GM13976 (cell line): ENCODE measurements at places on chromosomes 7 and 10.
A peak's percentile ranks its signal among the peaks of the same experiment; 100 is the strongest.

- no peak for DNase-seq
These were observed 242.8 kb downstream of the MGMT start for GRCh38 chr10:129709627-129710509.

DNA sequence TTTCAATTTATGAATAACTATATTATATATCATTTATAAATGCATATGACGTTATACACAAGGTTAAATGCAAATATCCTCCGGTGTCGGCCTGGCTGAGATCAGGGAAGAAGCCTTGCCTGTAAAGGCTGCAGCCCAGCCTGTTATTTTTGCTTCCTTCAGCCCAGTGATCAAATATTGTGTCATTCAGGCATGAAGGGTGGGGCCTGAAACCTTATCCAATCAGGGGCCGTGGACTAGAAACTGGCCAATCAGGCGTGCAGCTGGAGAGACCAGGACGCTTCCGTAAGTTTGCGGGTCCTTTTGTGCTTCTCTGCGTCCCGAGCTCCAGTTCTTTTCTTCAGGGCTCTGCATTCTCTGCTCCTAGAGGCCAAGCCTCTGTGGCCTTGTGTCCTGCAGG, at the start of gene ZNF722:
Gene ZNF722 (plus strand): TSS at position 301 of the 400 bp plus-strand sequence. CDS start 113 bp downstream, outside the sequence.
- no peak for DNase-seq

DNA sequence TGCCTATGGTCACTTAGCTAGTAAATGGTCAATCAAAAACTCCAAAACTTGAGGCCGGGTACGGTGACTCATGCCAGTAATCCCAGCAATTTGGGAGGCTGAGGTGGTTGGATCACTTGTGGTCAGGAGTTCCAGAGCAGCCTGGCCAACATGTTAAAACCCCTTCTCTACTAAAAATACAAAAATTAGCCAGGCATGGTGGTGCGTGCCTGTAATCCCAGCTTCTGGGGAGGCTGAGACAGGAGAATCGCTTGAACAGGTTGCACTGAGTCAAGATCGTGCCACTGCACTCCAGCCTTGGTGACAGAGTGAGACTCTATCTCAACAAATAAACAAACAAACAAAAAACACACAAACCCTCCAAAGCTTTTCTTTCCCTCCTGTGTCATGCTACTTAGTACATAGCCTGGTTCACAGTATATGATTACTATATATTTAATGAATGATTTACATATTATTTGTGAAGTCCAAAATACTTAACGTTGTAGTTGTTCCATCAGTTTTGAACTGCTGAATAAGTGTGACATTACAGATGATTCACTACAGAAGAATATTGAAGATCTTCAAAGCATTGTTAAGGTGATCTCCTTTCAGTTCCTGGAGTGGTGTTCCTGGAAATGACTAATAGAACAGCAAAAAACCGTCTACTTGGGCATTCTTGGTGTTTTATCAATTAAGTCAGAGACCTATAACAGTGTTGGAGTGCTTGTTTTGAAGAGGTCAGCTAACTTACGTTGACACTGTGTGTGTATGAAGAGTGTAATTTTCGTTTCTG, 72.9 kb downstream of the ADK start:
- DNase-seq, result no peak

- no peak for DNase-seq
These were observed 729 bp downstream of the HOGA1 start for GRCh38 chr10:97584798-97585438.

DNA sequence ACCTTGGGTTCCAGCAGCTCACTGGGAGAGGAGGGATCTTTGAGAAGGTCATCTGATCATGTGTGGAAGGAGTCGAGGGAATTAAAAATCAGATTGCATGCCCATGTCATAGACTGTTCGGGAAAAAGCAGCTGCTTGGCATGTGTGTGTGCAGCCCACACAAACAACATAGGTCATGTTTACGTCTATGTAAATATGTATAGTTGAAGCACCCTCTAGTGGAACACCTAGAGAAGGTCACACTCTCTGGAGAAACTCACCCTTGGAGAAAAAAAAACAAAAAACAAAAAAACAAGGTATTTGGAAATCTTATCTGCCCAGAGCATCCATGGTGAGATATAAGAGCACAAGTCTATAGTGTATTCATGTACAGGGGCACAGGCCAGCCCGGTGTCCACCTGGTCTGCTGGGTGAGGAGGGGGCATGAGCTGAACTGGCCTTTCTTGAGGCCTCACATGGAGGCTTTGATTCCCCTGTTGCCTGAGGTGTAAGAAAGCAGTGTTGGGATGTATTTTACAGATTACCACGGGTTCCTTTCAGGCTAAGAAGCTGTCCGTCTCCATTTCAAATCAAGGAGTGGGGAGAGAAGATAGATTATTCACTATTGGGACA, 98.0 kb downstream of the NPY start:
- peak; percentile 61 for DNase-seq

DNA sequence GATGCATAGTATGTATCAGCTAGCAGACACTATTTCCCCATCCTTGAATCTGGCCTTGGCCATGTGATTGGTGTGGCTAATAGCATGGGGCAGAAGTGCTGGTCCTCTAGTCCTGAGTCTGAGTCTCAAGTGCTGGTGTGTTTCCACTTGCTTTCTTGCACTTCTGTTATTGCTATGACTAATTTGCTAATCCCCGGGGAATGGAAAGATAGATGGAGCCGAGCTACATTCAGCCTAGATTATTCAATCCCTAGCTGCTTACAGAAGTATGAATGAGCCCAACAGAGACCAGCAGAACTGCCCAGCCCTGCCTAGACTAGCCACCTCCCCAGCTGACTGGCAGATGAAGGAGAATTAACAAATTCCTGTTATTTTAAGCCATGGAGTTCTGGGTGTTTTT, 53.2 kb upstream of the SYPL1 start:
- no peak for DNase-seq

- DNase-seq, result no peak
These were observed 99.9 kb downstream of the PTPRN2 start for GRCh38 chr7:158487631-158488151.

GRCh38 chr10:47030191-47030703, 119.0 kb downstream of the PTPN20 start:
- DNase-seq, result no peak

- DNase-seq, result no peak
These were observed 384.7 kb upstream of the NRP1 start for GRCh38 chr10:33719005-33719703.

DNA sequence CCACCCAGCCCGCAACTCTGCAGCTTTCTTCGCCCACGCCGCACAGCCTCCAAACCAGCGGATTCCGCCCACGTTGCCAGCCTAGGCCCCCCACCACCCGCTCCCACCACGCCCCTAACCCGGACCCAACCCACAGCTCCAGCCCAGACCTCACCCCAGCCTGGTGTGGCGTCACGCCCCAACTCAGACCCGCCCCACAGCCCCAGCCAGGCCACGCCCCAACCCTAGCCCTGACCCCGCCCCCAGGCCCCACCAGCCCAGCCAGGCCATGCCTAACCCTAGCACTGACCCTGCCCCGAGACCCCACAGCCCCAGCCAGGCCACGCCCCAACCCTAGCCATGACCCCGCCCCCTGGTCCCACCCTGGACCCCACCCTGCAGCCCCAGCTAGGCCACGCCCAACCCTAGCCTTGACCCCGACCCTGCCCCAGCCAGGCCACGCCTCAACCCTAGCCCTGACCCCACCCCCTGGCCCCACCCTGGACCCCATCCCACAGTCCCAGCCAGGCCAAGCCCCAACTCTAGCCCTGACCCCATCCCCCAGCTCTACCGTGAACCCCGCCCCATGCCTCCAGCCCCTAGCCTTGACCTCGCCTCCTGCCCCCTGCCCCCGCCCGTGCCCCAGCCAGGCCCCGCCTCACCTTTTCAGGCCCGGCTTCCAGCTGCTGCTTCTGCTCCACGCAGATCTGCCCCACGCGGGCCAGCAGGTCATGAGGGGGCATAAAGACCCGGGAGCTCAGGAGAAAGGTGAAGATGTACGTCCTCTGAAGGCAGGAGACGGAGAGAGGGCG, 64.0 kb downstream of the RASGEF1A start:
- DNase-seq, result peak; percentile 82

- DNase-seq, result no peak
These were observed 5.6 kb downstream of the AVL9 start for GRCh38 chr7:32500922-32501341.

GRCh38 chr10:8978100-8978499, 923.6 kb downstream of the GATA3 start:
- DNase-seq, result no peak

GRCh38 chr10:18178854-18179483, 38.7 kb downstream of the CACNB2 start:
- no peak for DNase-seq

GRCh38 chr7:27179503-27180430, 5.3 kb downstream of the HOXA11 start:
- DNase-seq, result peak; percentile 84

DNA sequence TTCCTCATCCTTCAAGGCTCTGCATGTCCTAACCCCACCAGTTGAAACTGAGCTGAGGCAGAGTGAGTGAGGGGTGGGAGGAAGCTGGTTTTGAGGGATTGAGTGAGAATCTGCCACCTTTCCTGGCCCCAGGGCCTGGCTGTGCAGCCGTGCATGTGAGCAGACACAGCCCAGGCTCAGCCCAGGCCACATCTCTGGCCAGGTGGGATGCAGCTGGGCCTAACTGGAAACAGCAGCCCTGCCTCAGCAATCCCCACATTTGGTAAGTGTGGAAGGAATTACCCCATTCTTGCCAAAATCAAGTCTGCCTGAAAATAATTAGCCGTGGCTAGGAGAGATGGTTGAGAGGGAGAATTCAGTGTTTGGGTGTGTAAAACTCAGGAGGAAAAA, 116.6 kb downstream of the NEURL1 start:
- no peak for DNase-seq

DNA sequence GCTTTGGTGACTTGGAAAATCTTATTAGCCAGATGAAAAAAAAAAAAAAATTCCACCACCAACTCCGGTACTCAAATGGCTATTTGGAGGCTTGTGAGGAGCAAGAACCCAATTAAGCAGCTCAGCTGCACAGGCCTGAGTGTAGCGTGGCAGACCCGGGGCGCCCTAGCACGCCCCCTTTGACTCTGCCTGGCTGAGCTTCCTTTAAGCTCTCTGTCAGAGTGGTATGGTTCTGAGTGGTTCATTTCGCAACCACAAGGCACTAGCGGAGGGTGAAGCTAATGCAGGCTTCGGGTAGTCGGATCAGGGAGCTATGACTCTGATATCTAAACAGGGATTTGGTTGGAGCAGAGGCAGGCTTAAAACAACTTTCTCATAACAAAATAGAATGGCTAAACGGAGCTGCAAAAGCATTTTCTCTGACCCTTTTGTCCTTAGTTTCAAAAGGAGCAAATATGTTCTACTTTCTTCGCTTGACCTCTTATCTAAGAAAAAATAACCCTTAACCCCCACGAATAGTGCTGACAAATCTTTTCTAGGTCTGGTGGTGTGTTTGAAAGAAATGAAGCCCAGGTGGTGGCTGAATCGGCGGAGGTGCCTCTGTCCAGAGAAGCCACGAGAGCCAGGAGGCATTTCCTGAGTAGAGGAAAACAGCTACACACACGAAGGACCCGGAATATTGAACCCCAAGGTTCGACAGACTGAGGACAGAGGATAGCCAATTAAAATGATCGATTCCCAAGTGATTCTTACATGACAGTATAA, 285.4 kb upstream of the GLI3 start:
- no peak for DNase-seq

- peak; percentile 39 for DNase-seq
These were observed 167.0 kb downstream of the SFMBT2 start for GRCh38 chr10:7243873-7244272.

GRCh38 chr10:22319547-22319979, 1.3 kb upstream of the BMI1 start:
- no peak for DNase-seq

GRCh38 chr7:157497367-157497743, 160.6 kb downstream of the DNAJB6 start:
- no peak for DNase-seq

GRCh38 chr7:149353739-149354504, 91.9 kb downstream of the ZNF783 start:
- DNase-seq, result no peak

GRCh38 chr10:87632454-87632853, 27.2 kb upstream of the PAPSS2 start:
- no peak for DNase-seq

DNA sequence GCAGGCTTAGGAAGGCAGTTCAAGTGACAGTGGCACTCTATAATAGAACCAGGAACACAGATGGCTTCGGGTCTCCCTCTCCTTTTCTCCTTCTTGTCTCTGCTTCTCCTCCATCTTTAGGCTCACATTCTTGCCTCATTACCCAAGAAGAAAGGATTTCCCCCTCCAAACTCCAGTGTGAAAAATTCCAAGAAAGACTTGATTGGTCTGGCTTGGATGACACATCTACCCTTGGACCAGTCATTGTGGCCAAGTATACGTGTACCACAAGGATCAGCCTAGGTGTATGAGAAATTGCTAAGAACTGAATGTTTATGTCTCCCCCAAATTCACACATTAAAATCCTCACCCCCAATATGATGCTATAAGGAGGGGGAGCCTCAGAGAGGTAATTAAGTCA, 53.9 kb downstream of the PRTFDC1 start:
- no peak for DNase-seq

GRCh38 chr10:70926226-70927000, 38.0 kb upstream of the PCBD1 start:
- DNase-seq, result no peak

GRCh38 chr7:93352881-93353280, 120.7 kb downstream of the VPS50 start:
- DNase-seq, result no peak

DNA sequence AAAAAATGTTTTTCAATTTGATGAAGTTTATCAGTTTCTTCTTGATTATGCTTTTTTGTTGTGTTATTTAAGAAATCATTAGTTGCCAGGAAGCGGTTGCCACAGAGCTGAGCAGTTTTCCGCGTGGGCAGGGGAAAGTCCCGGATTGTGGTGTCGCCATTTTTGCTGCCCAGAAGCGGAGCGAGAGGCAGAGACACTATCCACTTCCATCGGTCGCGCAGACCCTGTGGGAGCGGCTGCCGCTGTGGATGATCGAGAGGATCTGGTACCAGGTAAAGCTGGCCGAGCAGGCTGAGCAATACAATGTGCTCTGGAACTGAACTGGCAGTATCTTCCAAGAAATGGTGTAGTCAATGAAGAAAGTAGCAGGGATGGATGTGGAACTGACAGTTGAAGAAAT, 119.8 kb downstream of the ZNF736 start:
- DNase-seq, result no peak

- no peak for DNase-seq
These were observed 46.7 kb downstream of the TFAM start for GRCh38 chr10:58431903-58432302.

DNA sequence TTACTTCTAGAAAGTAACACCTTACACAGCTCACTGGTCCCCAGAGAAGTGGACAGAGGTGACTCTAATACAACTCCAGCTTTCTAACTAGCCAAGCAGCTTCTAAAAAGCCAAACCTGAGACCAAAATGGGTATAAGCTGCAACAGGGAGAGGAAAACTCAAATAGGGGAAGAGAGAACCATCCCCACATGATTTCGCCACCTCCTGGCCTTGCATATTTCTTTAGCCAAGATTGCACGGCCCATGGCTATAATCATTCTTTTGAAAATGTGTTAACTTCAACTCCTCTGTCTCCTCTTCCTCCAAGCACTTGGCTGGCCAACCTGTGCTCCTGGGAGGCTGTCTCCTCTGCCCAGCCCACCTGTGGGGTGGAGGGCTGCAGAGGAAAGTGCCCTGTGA, 28.7 kb downstream of the NUP42 start:
- DNase-seq, result no peak
